ENCODE measurements at places on chromosomes 13 and 19.

DNA sequence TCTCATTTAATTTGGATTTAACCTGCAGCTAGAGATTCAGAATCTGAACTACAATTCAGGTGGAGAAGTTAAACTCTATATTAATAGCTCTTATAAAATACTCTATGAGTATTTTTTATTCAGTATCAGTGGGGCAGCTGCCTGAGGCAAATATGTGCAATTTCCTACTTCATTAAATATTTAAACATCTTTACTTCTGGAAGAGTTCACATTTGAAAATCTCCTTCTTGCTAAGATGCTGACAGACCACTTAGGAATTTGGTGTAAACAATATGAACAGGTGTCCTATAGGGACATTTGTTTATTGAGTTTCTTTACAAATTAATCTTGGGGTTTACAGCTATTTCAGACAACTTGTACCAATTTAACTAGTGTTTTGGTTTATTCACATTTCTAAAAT is 20.4 kb downstream of the STARD13 start:
- DNase-seq: no peak

GRCh38 chr13:70203661-70204229 is 95.5 kb upstream of the KLHL1 start:
- DNase-seq: no peak

- DNase-seq: peak; percentile 40
These were observed 13.2 kb downstream of the NCAN start for GRCh38 chr19:19224852-19225494.

- DNase-seq: no peak
These were observed 9.4 kb upstream of the SPART start for GRCh38 chr13:36355632-36356031.

DNA sequence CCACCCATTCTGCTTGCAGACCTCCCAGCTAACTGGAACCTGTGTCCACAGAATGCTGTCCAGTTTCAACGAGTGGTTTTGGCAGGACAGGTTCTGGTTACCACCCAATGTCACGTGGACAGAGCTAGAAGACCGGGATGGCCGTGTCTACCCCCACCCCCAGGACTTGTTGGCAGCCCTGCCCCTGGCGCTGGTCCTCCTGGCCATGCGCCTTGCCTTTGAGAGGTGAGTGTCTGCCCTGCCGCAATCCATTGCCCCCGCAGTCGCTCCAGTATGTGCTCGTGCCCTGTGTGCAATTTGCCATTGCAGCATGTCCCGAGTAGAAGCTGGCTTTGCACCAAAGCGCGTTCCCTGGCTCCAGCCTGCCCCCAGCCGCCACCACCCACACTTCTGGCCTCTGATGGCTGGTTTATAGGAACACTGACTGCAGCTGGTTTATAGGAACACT is 41.9 kb downstream of the CERS4 start:
- DNase-seq: no peak

DNA sequence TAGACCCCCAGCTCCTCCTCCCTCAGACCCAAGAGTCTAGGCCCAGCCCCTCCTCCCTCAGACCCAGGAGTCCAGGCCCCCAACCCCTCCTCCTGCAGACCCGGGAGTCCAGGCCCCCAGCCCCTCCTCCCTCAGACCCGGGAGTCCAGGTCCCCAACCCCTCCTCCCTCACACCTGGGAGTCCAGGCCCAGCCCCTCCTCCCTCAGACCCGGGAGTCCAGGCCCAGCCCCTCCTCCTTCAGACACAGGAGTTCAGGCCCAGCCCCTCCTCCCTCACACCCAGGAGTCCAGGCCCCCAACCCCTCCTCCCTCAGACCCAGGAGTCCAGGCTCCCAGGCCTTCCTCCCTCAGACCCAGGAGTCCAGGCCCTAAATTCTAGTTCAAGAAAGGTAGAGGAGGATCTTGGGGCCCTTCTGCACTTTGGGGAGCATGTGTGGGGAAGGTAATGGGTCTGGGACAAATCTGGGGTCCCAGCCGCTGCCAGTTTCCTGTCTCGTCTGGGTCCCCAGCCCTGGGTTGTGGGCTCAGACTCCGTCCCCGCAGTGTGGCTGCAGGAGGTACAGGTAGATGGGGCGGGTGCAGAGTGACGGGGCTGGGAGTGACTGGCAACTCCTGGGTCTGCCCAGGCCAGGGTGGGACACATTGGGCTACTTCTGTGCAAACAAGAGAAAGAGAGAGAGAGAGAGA is 3.2 kb upstream of the TMEM190 start:
- DNase-seq: no peak

DNA sequence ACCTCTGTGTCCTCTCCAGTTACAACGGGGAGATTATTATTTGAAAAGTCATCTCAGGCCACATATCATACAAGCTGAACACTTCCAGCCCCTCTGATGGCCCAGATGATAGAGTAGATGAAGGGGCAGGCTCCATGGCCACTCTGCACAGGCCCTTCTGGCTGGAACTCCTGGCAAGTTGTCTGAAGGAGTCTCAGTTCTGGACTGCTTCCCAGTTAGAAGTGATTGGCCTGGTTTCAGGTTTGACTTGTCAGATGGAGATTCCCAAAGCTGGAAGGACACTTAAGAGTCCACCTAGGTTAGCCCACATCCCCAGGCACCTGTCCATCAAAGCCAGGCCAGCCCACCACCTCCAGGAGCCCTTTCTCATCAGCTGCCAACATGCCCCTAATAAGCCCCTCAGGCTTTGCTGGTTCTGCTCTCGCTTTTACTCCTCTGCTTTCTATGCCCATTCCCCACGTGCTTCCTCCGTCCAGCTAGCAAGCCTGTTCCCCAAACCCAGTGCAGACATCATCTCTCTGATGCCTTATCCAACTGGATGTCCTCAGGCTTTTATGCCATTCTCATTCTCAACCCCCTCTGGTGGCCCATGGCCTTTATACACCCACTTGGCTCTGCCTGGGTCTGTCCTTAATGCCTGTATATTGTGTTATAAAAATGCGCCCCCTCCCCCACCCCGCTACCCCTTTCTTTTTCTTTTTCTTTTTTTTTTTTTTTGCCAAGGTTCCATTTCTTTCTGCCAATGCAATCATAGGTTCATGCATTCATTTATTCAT is 56.5 kb downstream of the HSPH1 start:
- DNase-seq: no peak

GRCh38 chr19:281992-282391 is 9.2 kb downstream of the PLPP2 start:
- no peak for DNase-seq

- DNase-seq: no peak
These were observed 29.1 kb downstream of the PAK4 start for GRCh38 chr19:39154629-39155100.

GRCh38 chr19:13821292-13821691 is 26.0 kb downstream of the ZSWIM4 start:
- DNase-seq: no peak

- DNase-seq: peak; percentile 77
These were observed at the start of gene RNF126 for GRCh38 chr19:662962-663681. TSS of gene RNF126 (minus strand) at chr19:663214. CDS start at chr19:663121, 93 bp downstream.

DNA sequence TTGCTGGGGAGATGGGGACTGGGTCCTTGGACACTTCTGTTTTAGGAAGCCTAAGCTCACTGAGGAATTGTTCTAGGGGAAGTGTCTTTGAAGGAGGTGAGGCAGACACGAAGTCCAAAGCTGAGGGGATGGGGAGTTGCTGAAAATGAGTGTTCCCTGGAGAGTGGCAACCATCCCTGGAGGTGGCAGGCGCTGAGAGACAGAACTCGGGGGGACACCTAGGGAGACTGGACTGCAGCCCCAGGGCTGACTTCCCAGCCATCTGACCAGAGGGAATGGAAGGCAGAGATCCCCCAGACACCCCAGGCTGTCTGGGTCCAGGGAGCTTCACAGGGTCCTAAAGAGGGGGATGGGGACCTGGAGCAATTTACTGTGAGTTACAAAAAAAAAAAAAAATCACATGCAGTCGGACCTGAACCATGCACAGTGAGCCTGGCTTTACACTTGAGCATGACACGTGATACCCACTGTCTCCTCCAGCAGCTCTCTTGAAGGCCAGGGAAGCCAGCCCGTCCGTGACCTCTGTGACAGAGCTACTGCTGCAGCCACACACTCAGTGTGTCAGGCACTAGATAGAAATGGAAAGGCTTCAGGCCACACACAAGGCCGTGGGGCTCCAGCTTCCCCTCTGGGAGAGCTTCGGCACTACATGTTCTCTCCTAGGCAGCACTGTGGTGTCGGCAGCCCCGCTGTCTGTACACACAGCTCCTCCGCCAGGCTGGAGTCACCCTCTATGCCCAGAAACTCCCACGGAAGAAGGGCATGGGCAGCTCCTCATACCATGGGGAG is 77.1 kb upstream of the KCTD15 start:
- DNase-seq: no peak

DNA sequence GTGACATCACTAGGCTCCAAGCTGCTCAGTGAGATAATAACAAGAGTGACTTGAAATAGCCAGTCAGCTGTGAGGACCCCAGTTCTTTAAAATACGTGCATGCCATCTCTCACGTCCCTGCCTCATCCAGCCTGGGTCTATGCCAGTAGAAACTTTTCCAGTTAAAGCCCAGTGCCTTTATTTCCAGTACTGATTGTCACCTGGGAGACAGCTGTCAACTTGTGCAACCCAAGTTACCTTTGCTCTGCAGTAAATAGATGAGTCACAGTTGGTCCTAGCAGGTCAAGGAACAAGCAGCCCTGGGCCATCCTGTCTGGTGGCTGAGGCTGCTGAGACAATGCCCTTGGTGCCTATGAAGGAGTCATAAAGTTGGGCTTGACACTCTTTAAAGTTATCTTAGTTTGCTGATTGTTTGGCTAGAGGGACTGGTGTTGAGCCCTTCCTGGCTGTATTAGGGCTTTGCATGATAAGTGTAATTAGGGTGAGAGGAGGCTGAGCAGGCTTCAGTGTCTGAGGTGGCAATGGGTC is 228.7 kb downstream of the LACC1 start:
- DNase-seq: no peak

DNA sequence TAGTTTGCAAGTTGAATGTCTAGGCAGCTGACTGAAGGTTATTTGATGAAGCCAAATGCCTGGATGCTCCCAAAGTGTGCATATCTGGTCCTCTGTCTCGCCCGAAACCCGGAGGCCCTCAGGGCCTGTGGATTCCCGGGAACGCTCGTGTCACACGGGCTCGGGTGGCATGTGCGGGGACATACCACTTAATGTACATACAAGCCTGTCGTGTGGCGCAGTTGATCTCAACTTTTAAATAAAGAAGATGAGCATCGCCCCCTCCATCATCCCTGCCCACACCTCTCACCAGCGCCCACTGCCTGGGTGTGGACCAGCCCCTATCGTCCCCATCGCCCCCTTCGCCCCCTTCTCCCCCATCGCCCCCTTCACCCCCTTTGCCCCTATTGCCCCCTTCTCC is 33.9 kb downstream of the ATP11A start:
- no peak for DNase-seq

GRCh38 chr19:50213925-50214324 is 10.5 kb downstream of the MYH14 start:
- no peak for DNase-seq

GRCh38 chr19:51916167-51916566 is 11.1 kb upstream of the ZNF613 start:
- DNase-seq: no peak

- no peak for DNase-seq
These were observed 717.3 kb downstream of the DACH1 start for GRCh38 chr13:71149498-71150363.

Data from AML-193 (cell line).